ENCODE measurements at places on chromosomes 1 and 21.

DNA sequence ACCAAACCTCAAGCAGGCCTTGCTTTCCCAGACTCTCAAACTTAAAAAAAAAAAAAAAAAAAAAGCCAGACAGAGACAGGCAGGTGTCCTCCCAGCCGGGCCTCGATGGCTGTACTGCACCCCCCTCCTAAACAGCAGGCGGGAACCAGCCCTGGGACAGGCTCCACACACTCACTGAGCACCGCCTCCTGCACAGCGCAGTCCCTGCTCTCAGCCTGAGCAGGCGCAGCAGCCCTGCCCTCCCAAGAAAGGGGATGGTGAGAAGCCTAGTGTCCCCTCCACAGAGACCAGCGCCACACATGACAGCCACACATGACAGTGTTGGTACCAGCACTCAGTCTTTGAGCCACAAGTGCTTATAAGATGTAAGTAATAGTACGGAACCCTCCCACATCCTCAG lies 11.9 kb downstream of the MX2 start:
- no peak for DNase-seq

DNA sequence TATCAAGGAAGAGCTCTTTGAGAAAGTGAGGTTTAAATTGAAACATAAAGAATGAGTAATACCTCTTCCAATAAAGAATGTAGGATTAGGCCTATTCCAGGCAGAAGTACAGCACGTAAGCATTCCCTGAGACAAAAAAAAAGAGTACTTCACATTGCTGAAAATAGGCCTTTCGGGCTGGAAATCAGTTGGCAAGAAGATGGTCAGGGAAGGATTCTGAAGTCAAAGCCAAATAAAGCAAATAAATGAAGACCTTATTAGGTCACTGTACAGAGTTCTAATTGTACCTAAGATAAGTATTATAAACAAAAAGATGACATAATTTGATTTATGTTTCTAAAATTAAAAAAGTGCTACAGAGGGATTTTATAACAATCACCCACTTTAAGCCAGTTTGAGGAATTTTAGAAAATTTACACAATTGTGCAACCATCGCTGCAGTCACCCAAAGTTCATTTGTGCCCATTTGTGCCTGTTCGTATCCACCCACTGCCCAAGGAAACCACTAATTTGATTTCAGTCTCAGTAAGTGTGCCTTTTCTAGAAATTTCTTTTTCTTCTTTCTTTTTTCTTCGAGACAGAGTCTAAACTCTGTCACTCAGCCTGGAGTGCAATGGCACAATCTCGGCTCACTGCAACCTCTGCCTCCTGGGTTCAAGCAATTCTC lies 58.6 kb downstream of the FMO4 start:
- DNase-seq: no peak

DNA sequence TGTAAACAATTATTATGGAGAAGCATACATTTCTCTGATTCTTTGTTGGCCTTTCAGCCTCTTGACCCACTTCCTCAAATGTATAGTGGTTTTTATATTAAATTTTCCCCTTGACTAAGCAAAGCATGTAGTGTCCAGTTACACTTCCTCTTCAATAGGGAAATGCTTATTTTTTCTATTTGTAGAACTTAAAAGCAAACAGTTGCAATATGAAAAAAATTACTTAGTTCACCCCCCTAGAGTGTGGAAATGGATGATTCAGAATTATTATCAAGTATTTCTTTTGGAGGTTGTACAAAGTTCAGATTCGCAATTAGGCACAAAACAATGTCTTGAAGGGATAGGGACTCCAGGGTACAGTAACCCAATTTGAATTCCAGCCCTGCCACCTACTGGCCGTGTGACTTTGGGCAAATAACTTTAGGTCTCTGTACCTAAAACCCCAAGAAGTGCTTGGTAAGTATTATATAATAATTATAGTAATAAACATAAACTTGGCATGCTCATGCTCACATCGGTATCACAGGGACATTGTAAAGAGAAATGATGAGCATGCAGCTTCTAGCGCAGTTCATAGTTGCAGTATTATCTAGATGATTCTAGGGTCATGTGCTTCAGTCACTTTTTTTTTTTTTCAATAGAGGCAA lies 28.6 kb upstream of the IFNGR2 start:
- no peak for DNase-seq

- DNase-seq: no peak
These were observed 21.2 kb upstream of the BCAR3 start for GRCh38 chr1:93702828-93703183.

GRCh38 chr1:90387805-90388204 lies 329.3 kb downstream of the BARHL2 start:
- DNase-seq: no peak

DNA sequence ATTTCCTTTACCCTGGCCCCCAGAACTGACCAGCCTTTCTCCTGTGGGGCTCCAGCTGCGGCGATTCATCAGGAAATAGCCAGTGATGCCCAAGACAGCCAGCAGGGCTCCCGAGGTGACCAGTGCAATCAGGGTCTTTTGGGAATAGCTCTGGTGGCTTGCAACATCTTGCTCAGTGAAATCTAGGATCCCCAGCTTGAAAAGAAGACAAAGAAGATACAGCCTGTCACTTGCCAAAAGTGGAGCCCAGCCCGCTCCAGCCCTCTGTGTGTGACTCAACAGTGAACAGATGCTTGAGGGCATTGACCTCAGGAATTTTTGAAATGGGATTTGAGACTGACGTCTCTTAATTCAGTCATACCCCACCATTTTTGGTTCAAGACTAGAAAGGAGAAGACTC lies 22.3 kb downstream of the CD34 start:
- no peak for DNase-seq

GRCh38 chr1:41325801-41326200 lies 35.4 kb upstream of the FOXO6 start:
- no peak for DNase-seq

- no peak for DNase-seq
These were observed at the start of gene AMIGO1 for GRCh38 chr1:109509176-109510134. AMIGO1 (minus strand) TSS chr1:109509727; CDS start chr1:109508912, 815 bp downstream.

GRCh38 chr1:200478945-200479558 lies 69.2 kb upstream of the ZNF281 start:
- DNase-seq: no peak
